Muscle of arm (tissue), 14 donors: ENCODE measurements at places on chromosomes 5 and 9.

DNA sequence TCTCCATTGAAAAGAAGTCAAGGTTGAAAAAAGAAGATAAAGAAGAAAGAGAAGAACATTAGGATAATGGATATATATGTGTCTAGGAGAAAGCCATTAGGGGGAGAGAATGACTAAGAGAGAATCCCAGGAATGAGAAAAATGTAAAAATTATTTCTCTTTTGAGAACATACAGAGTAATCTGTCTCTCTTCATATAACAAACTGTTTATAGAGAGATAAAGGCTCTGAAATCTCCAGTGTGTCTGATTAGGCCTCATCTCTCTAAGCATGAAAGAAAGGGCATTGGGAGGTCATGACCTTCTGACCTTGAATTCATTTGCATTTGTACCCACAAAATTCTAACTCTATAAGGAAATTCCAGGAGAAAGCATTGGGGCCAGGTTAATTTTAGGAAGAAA is 3.5 kb upstream of the MPDZ start:
- DNase-seq = no peak

GRCh38 chr5:68116868-68117411 is 98.6 kb upstream of the PIK3R1 start:
- no peak for DNase-seq

DNA sequence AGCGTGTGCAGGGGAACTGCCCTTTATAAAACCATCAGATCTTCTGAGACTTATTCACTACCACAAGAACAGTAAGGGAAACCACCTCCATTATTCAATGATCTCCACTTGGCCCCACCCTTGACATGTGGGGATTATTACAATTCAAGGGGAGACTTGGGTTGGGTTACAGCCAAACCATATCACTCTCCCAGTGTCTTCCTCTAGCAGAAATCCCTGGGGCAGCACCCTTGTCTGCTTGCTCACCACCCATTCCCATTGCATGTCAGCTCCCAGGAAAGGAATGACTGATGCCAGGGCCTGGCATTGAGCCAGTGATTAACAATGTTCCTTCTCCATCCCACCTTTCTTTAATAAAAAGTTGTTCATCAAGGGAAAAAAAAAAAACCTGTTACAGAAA is 199.0 kb downstream of the IRX1 start:
- no peak for DNase-seq

GRCh38 chr5:86640998-86641397 is 23.3 kb downstream of the COX7C start:
- no peak for DNase-seq

GRCh38 chr5:24381861-24382489 is 262.8 kb downstream of the CDH10 start:
- peak; percentile 6 for DNase-seq

DNA sequence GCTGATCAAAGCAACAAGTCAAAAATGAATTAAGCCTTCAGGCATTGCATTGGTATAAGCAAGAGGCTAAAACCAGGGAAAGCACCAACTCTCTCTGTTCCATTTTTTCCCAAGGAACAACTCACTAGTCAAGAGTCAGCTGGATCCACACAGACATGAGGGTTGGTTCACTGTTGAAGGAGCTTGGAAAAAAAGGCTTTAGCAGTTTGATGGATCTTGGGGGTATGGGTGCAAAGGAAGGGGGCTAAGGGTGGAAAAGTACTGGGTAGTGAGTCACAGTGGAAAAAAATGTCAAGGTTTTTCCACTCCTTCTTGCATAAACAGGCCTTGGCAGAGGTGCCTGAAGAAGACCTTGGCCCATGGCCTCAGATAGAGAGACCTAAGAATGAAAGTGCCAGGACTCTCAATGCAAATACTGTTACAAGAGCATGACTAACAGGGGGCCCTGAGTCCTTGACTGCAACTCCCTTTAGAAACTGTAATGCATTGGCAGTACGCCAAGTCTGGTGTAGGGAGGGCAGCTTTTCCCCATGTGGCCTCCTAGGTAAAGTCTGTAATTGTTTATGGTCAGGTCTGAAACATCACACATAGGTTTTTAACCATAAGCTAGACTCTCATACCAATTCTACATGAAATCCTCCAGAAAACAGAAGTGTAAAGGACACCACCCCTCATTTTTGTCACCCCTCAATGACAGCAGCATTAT is 23.7 kb downstream of the ACTL7A start:
- DNase-seq = peak; percentile 2

DNA sequence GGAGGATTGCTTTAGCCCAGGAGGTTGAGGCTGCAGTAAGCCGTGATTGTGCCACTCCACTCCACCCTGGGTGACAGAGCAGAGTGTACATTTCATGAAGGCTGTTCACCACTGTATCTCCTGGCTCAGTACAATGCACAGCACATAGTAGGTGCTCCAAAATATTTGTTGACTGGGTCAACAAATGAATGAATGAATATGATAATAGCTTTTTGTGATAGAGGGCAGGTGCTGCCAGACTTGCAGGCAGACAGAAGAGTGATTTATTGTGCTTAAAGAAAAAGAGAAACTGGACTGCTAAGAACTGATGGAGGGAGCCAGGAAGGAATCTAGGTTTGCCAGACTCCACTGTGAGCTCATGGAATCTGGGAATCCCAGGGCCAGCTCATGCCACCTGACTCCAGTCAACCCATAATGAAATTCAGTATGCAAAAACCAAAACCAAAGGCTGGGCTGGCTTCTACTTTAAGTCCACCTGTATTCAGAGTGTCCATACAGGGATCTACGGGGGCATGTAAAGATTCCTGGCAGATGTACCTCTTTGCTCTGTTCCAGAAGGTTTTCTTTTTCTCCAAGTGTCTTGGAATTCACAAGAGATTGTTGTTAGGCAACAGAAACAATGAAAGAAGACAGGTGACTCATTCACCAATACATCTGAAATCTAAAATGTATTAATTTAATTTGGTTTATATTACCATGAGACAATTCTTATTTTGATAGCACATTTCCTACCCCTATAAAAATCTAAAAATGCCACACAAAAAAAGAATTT is 15.5 kb upstream of the CTNNA1 start:
- DNase-seq = no peak

DNA sequence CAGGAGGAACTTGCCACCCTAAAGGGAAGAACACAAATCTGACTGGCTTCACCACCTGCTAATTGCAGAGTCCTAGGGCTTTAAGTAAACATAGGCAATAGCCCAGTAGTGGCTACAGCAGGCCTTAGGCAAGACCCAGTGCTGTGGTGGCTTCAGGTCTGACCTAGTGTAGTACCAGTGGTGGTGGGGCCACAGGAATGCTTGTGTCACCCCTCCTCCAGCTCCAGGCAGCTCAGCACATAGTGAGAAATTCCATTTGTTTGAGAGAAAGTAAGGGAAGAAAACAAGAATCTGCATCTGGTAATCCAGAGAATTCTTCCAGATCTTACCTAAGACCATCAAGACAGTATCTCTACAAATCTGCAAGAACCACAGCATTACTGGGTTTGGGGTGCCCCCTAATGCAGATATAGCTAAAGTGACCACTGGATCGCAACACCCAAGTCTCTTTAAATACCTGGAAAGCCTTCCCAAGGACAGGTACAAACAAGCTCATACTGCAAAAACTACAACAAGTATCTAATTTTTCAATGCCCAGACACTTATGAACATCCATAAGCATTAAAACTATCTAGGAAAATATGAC is 102.6 kb upstream of the TRPM3 start:
- no peak for DNase-seq

GRCh38 chr5:81363093-81363871 is 30.7 kb downstream of the ACOT12 start:
- DNase-seq = no peak

- DNase-seq = no peak
These were observed 68.2 kb upstream of the CHD1 start for GRCh38 chr5:98997000-98997399.

- DNase-seq = no peak
These were observed 97.4 kb upstream of the MAST4 start for GRCh38 chr5:66498791-66499207.

DNA sequence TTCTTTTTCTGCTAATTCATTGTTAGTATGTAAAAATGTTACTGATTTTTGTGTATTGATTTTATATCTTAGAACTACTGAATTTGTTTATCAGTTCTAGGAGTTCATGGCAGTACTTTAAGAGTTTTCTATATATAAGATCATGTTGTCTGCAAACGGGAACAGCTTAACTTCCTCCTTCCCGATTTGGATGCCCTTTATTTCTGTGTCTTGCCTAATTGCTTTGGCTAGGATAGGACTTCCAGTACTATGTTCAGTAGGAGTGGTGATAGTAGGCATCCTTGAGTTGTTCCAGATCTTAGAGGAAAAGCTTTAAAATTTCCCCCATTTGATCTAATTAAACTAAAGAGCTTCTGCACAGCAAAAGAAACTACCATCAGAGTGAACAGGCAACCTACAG is 20.1 kb downstream of the RCL1 start:
- no peak for DNase-seq

DNA sequence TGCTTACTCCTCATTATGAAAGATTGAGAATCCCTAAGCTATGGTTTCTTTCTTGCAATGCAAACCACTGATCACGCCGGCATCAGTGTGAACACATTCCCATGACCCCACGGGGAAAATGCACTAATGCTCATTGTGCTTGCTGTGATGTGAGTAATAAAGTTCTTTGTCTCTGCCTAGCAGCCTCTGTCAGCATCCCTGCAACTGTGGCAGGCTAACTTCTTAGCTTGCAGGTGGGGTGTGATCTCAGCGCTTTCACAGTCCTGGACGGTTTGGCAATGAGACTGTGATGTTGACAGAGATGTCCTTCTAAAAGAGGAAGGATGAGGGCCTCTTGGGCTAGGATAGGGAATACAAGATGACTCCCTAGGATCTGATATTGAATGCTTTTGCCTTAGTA is 1218.7 kb downstream of the EFNA5 start:
- no peak for DNase-seq

- no peak for DNase-seq
These were observed 864 bp upstream of the GRIN3A start for GRCh38 chr9:101739311-101739710.

DNA sequence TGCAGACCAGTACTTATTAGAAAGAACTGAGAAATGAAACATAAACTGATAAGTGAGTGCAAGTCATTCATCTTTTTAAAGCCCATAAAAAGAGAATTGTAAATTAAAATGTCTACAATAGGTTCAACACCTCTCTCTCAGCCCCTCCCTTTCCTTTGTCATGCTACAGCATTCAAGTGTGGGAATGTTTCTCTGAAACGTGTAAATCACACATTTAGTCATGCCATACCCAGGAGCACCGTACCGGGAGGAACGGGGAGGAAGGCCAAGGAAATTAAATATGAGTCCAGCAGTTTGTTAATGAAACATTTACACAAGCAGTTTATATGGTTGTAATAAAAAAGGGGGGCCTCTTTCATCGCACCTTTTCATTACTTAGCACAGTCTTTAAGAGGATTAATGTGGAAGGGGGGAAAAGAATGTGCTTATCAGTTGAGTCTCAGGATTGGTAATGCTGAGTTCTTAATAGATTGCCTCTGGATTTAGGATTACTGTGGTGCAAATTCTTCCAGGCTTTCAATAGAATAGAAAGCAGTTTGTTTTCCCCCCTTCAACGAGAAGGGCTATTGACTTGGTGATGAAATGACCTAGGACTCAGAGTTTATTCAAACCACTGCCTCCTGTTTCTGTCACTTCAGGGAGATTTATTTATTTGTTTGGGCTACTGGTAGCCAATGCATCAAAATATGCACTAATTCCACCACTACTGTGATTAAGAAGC is 176.0 kb upstream of the ZNF608 start:
- no peak for DNase-seq

DNA sequence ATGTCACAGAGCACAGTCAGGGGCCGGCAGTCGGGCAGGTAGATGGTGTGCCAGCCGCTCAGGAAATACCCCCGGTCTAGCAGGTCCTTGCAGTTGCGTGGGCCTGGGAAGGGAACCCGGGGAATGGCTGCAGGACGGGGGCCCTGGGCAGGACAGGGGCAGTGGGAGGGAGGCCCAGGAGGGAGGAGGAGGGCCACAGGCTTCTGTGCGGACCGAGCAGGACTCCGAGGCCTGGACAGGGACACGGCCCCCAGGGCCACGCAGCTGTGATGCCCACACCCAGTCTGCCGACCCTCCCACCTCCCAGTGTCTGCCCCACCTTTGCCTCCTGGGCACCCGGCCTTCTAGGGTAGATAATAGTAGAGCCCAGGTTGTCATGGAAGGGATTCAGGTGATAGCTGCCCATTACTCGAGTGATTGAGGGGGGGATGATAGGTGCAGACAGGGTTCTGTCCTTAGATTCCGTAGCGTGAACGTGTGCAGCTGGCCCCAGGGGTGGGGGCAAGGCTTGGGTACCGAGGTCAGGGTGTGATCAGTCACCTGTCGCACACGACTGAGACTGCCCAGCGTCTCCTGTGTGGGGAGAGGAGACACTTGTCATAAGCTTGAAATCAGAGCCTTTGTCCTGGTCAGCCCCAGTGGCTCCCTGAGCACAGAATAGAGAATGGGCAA is 4.5 kb downstream of the FCN1 start:
- DNase-seq = no peak

- no peak for DNase-seq
These were observed 99.2 kb upstream of the IQGAP2 start for GRCh38 chr5:76303921-76304320.

GRCh38 chr9:10045598-10045997 is 567.2 kb downstream of the PTPRD start:
- DNase-seq = peak; percentile 22

GRCh38 chr9:101472891-101473290 is 37.3 kb upstream of the ALDOB start:
- no peak for DNase-seq

DNA sequence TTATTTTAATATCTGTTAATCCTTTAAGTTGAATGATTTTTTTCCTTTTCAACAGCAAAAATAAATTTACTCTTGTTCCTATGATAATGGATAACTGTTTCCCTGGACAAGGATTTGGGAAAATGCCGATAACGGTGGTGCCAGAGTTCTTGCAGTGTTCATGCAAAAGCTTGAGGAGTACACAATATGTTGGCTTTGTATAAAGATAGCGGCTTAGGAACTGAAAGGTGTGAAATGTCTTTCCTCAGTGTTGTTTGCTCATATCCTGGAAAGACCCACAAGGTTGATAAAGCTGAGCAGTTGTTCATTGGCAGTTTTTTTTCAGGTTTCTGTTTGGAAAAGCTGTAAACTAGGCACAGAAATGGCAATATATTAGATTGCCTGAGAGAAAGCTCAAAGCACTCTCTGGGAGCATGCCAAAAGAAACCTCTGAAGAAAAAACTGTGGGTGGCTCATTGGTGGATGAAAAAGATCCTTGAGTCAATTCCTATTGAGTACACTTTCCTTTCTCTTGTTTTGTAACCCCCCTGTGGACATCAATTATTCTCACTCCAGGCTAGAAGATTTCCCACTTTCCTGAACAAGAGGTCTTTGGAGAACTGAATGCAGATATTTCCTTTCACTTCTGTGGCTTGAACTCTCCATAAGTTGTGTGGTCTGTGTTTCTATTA is 117.2 kb upstream of the RGMB start:
- no peak for DNase-seq

GRCh38 chr5:35035271-35035670 is 12.5 kb downstream of the AGXT2 start:
- no peak for DNase-seq

- no peak for DNase-seq
These were observed 4.4 kb downstream of the CRB2 start for GRCh38 chr9:123360161-123361085.
